ENCODE measurements at places on chromosomes 4 and X. TPM values are rescaled to one million over a fixed set of nuclear protein-coding genes. Genes with fewer than 3 reads are reported as not detected.

The KLKB1 gene
- 23.7 TPM for total RNA-seq

The SPATA18 gene
- 11.2 TPM for total RNA-seq

The KLHL34 gene
- total RNA-seq: 0.11 TPM

The NHS gene
- total RNA-seq: 16.9 TPM

The HDAC8 gene
- 34.2 TPM for total RNA-seq

The CHRDL1 gene
- 13.5 TPM for total RNA-seq

The LANCL3 gene
- 2.1 TPM for total RNA-seq

The CENPI gene
- total RNA-seq: 8.7 TPM

The ABLIM2 gene
- 12.2 TPM for total RNA-seq

The JCHAIN gene
- total RNA-seq: 1.7 TPM

The UGT8 gene
- total RNA-seq: 319 TPM

The TDO2 gene
- 0.50 TPM for total RNA-seq

The CNGA1 gene
- total RNA-seq: 1.1 TPM

The UGT2B7 gene
- 0.20 TPM for total RNA-seq

The RBM46 gene
- total RNA-seq: 0.06 TPM

The ODAM gene
- total RNA-seq: not detected

The CXCL3 gene
- 1.7 TPM for total RNA-seq

The RIPPLY1 gene
- 0.28 TPM for total RNA-seq

The ANXA3 gene
- total RNA-seq: 41.3 TPM
